Hematopoietic multipotent progenitor cell treated with erythropoietin and hydrocortisone succinate and interleukin-3 and kit ligand, for 17 days (in vitro differentiated cells): ENCODE measurements at places on chromosomes 7 and 10.
A peak's percentile ranks its signal among the peaks of the same experiment; 100 is the strongest.

- no peak for DNase-seq
Measured at GRCh38 chr7:79506481-79506880, 53.0 kb upstream of the MAGI2 start.

- no peak for DNase-seq
Measured at GRCh38 chr10:70656489-70656888, 15.8 kb upstream of the ADAMTS14 start.

DNA sequence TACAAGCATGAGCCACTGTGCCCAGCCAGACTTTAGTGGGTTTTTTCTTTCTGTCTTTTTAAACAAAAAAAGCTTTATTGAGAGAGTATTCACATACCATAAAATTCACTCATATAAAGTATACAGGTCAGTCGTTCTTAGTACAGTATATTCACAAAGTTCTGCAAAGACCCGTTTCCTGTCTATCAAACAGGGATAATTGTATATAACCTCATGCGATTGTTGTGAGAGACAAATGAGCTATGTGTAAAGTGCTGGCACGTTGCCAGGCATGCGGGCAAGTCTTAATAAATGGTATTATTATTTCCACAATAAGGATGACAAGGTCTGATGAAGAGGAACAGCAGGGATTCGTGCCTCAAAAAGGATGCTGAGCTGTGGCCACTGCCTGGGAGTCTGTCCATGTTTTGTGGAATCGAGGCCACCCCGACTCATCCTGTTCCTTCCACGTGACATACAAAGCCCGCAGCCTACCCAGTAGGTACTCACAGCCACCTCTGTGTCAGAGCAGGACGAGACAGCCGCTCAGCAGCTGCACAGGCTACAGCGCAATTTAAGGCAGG, 51.6 kb downstream of the SMKR1 start:
- DNase-seq: no peak

GRCh38 chr7:120725376-120726039, 132.4 kb downstream of the TSPAN12 start:
- no peak for DNase-seq

- no peak for DNase-seq
Measured at GRCh38 chr7:35968140-35968940, 167.5 kb downstream of the SEPTIN7 start.

- no peak for DNase-seq
Measured at GRCh38 chr7:155985518-155986250, 173.4 kb upstream of the SHH start.

DNA sequence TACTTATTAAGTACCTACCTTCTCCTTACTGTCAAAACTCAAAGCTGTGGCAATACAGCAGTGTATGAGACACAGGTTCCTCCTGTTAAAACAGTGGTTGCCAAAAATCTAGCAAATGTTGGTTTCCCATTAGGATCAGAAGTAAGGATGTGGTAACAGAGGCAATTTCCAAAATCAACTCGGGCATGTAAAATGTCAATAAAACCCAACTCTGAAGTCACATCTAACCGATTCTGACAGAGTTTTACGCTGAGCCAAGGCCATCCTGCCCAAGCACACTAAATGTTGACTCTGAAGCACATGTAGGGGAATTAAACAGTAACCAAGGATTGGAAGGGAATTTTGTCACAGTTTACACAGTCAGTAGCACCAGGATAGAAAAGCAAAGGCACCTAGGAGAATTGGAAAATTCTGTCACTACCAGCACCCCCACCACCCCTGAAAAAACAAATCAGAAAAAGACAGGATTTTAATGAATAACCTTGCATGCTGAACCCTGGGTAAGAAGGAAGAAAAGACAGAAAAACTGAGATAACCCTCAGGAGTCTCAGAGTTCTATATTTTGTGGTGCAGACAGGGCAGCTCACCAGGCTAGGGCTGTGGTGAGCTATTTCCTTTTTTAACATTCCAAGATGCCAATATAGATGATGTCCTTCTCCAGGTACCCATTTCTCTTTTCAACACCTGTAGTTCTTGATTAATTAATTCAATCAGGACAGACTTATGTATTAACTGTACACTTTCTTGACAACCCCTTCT, 119.5 kb downstream of the DOCK4 start:
- no peak for DNase-seq

DNA sequence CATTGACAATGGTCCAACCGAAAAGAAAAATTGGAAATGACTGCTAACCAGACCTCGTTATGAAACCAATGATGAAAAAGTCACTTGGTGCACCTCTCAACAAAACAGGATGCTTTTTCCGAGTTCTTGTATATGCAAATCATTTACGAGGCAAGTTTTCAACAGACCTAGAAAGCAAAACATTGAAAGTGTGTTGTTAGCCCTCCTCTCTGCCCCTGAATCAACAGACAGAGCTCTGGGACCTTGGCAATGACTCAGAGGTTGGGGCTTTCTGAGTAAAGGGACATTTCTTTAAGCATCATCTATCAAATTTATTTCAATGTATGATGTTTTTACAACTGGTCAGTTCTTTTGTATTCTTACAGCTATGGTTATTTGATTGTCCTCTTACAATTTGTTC, 16.3 kb upstream of the DKK1 start:
- DNase-seq: no peak

DNA sequence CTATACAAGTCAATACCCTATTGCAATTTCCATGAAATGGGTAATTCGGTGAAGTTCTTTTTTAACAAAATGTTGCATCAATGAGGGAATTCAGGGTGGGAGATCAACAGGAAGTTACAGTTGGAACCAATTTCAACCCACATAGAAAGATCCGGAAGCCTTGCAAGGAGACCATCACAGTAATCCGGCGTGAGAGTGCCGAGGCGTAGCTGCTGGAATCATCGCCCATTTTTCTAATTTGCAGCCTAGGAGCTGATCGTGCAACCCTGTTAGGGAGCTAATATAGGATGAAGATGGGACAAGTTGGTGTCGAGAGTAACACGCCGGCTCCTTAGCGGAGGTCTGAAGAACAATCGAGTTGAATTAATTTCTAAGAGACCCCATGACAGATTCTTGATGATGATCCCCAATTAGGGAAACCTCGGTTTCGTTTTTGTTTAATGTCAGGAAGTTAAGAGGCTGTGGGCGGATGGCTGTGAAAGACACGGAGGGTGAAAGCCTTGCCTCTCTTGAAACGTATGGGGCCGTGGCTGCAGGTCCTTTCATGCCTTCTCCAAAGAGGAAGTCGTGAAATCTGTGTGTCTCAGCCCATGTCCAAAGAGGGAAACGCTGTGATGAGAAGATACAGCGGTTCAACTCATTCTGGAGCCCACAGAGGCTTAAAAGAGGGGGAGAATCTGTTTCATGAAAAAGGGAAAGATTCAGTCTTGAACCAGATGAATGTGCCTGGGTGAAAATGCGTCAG, 51.2 kb upstream of the CARD11 start:
- DNase-seq: no peak

- DNase-seq: no peak
Measured at GRCh38 chr7:771234-772004, 44.3 kb upstream of the PRKAR1B start.

- peak; percentile 74 for DNase-seq
Measured at GRCh38 chr7:155738652-155739537, 73.4 kb downstream of the SHH start.

DNA sequence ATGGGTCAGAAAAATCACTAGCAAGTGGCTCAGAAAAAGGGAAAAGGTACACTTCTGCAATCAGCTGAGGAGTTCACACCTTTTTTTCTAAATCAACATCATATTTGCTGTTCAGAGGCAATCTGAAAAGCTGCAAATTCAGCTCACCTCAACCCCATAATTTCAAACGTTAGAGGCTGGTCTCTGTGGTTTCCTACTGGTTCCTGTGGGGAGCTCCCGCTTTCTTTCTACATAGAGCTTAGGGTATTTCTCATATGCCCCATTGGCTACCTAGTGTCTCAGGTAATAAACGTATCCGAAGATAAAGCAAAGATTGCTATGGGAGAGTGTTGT, 5.2 kb upstream of the ZNF22 start:
- DNase-seq: no peak

- DNase-seq: no peak
Measured at GRCh38 chr10:70694418-70695141, 22.3 kb downstream of the ADAMTS14 start.

- no peak for DNase-seq
Measured at GRCh38 chr10:47024046-47024322, 112.8 kb downstream of the PTPN20 start.

GRCh38 chr7:88317422-88317821, 10.7 kb upstream of the STEAP4 start:
- DNase-seq: no peak

GRCh38 chr10:32687116-32687515, 241.2 kb downstream of the CCDC7 start:
- DNase-seq: no peak

GRCh38 chr7:146956853-146957252, 840.3 kb downstream of the CNTNAP2 start:
- no peak for DNase-seq

DNA sequence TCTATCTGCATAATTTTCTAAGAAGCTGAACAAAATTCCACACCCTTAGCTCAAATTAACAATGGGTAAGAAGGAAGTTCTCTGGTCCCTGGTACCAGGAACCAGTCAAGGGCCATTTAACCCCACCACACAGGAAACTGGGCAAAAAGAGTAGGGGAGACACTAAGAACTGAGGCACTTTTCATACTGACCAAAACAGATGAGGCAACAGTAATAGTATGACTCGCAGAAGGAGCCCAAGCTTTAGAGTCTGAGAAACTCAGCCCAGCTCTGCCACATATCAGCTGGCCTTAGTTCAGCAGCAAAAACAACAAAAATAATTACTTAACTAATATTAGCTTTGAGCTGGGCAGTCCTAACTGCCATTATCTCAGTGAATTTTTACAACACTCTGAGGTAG, 221.2 kb downstream of the FAM107B start:
- DNase-seq: no peak

DNA sequence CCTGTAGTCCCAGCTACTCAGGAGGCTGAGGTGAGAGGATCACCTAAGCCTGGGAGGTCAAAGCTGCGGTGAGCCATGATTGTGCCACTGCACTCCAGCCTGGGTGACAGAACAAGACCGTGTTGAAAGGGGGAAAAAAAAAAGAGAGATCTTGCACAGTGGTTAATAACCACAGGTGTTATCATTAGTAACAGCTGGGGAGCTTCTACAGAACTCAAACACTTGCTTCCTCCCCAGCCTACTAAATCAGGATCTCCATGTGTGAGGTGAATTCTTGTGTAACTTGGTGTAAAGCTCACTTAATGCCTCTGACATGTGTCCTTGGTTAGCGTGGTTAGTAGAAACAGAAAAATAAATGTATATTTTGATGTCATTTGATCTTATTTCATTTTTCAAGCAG, 43.9 kb upstream of the BMS1 start:
- no peak for DNase-seq

DNA sequence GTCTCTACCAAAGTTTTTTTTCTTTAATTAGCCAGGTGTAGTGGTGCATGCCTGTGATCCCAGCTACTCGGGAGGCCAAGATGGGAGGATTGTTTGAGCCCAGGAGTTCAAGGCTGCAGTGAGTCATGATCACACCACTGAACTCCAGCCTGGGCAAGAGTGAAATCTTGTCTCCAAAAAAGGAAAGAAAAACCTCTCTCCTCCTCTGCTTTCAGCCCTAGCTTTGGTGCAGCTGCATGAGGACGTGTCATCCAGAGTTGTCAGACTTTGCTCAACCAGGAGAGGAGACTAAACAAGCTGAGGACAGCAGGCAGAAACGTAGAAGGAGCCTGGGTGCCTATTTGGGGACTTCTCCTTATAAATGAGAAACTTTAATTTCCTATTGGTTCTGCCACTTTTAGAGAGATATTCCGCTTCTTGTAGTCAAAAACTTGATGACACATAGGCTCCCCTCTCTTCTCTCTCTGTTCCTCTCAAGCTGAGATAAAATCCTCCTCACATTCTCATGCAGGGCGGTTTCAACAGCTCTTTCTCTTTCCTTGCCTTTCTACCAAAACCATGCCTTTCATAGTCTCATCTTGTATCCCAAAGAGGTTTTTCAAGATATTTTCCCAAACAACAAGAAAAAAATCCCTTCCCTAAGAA, 205.4 kb downstream of the ARHGAP12 start:
- DNase-seq: no peak

- no peak for DNase-seq
Measured at GRCh38 chr10:110861930-110862649, 9.6 kb upstream of the PDCD4 start.

- DNase-seq: no peak
Measured at GRCh38 chr10:118990326-118990725, 39.2 kb upstream of the NANOS1 start.
